NCI-H187 treated with DMSO at 0.1 percent for 48 hours (cell line): ENCODE measurements at places on chromosomes 1 and 21.

GRCh38 chr1:30697571-30698376, 25.6 kb downstream of the MATN1 start:
- no peak for DNase-seq

DNA sequence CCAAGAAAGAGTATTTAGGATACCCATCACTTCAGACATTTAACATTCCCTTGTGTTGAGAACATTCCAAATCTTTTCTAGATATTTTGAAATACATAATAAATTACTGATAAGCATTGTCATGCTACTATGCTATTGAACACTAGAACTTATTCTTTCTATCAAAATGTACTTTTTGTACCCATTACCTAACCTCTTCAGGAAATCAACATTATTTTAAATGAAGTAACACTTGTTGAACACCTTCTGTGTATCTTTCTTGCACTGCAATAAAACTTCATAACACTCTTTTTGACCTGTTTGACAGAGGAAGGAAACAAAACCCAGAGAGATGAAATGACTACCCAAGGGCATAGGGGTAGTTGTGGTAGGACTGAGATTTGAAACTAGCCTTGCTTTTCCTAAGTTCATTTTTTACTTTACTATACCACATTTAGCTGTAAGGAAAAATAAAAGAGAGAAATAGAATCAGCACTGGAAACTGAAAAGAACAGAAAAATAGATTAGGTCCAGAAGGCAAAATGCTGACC, 99.4 kb downstream of the UCHL5 start:
- DNase-seq, result no peak

DNA sequence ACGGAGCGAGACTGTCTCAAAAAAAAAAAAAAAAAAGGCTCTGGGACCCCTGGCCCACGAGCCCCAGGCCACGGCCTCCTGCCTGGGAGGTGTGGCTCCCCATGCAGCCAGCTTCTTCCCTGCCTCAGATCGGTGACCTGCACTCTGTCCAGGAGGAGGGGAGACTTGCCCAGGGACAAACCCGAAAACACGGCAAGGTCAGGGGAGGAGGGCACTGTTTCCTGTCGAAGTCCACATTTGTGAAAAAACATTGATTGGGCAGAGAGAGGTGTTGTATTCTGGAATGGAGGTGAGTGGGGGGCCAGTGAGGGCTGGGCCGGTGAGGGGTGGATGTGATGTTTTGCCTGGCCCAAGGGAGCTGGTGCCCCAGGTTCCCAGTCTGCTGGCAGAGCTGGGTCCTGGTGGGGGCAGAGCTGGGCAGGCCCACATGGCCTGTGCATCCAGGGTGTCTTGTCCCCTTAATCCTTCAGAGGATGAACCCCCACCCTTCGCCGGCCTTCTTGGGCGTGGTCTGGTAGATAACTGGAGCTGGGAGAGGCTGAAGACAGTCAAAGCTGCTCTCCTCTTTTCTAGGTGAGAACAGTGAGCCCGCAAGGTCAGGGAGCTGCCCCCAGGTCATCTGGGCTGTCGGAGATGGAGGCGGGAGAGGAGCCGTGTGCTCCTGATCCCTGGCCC, 12.4 kb upstream of the FAAP20 start:
- DNase-seq, result no peak

DNA sequence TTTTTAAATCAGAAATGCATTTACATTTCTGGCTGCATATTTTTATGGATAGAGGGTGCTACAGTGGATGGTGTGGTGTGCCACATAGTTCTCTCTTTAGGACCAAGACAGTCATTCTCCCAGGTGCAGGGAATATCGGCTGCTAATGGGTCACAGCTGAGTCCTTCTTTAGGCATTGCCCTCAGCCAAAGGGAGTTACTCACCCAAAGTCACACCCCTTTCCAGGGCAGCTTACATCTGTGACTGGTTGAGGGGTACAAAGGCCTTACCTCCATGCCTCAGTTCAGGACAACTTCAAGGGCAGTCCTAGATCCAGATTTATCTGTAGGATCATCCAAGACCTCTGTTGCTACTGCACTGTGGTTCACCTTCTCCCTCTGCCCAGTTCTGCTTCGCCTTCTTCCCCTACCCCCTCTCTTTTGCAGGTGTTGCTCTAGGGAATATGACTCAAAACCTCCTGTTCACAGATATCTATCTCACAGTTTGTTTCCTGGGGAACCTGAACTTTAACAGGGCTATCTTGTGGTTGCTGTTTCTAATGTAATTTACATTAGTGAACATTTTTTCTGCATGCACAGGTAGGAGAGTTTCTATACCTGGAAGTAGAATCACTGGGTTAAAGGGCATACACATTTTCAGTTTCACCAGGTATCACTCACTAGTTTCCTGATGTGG, 413.9 kb downstream of the RPS6KC1 start:
- DNase-seq, result no peak

DNA sequence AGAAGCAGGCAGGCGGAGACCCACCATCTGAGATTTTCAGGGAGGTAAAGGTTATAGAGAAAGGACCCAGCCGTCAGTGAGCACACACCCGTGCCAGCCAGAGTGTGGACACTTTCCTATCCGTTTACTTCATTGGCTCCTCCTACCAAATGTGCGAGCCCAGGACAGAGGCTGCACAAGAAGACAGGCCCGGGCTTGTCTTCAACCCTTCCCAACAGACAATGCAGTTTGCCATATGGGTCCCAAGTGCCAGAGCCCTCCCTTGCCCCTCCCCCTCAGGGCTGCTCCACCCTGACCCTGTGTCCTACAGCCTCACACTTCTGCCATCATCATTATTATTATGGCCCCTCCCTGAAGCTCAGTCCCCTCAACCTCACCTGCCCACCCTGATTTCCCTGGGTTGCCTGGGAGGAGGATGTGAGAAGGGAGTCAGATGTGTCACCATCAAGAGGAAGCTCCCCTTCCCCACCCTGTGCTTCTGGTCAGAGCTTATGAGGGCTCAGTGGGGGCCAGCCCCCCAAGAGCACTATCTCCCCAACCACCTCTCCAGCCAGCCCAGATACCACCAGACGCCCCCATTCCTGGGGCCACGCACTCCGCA, 9.4 kb downstream of the LAPTM5 start:
- DNase-seq, result peak; percentile 1
